ENCODE measurements at places on chromosomes 13 and 19. TPM values are rescaled to one million over a fixed set of nuclear protein-coding genes. Genes with fewer than 3 reads are reported as not detected.

The GPC5 gene
- 81.8 TPM for total RNA-seq

The POLR2I gene
- total RNA-seq = 116 TPM

DNA sequence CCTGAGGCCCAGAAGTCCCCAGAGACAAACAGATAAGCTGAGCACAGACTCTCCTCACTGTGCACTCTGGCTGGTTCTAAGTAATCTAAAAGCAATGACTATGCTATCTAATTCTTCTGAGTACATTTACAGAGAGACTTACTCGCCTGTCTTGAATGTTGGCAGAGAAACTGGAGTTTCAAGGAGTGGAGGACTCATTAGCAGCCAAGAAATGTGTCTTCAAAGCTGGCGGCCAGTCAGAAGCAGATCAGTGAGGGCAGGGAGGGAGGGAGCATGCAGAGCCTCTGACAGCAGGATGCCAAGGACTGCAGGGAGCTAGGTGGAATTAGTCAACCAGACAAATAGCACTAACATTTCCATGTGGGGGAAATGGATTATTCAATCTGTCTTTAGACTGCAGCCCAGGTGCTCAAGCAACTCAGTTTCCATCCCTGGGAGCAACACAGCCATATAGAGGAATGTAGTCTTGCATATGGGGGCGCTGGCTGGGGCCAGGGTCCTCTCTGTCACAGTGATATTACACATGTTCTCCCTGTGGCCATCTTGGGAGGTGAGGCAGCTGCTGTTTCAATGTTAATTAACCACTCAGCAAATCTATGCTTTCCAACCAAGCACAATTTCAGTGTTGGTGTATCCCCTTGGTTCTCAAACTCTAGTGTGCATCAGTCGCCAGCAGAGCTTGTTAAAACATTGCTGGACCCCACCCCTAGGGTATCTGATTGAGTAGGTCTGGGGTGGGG is 97.9 kb downstream of the CCNA1 start:
- DNase-seq = peak; percentile 16

GRCh38 chr19:19436137-19436691 is 30.7 kb downstream of the GATAD2A start:
- DNase-seq = no peak

DNA sequence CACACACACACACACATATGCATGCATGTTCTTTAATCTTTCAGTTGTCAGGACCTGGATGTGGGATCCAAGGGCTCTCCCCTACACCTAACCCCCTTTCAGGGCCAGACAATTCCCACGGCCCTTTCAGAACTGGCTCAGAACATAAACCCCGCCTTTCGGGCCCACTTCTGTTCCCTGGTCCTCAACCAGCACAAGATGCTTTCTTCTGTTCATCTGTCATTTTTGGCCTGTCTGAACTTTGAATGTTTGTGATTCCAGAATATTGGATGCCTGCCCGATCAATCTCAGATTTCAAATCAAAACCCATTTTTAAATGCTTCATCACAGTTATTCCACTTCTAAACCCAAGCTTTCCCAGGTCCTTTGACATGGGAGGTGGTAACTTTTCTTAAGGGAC is 167.3 kb downstream of the USP12 start:
- DNase-seq = no peak

The C5AR1 gene
- total RNA-seq = 3.9 TPM

GRCh38 chr13:33383724-33384577 is 98.4 kb upstream of the STARD13 start:
- no peak for DNase-seq

- DNase-seq = no peak
These were observed 601 bp downstream of the SLC46A3 start for GRCh38 chr13:28718196-28718542.

- DNase-seq = no peak
These were observed 27.4 kb downstream of the EFNA2 start for GRCh38 chr19:1312767-1313694.

- DNase-seq = no peak
These were observed 18.6 kb upstream of the TNFAIP8L1 start for GRCh38 chr19:4620675-4621074.

DNA sequence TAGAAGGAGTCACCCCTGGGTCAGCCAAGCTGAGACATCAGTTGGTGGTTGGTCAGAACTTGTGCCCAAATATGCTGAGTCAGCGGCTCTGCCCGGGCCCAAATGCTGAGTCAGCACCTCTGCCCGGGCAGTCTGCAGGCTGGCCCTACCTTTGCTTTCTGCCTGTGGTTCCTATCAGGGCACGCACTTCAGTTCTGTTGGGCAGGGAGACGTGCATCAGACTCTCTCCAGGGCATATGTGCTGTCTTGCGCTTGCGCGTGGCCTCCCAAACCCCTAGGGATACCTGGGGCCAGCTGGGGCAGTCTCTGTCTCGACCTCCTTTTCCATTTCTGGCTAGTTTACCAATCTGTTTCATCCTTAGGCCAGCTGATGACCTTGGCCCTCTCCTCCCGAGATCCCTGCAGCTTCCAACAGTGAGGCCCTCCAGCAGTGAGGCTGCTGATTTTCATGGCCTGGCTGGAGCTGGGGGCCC is 24.4 kb upstream of the LDLR start:
- peak; percentile 51 for DNase-seq

GRCh38 chr19:50461066-50461875 is 15.0 kb upstream of the EMC10 start:
- DNase-seq = peak; percentile 73

GRCh38 chr19:31387717-31388301 is 38.6 kb upstream of the TSHZ3 start:
- no peak for DNase-seq

The SIGLEC11 gene
- total RNA-seq = 8.5 TPM

The LAIR1 gene
- 7.1 TPM for total RNA-seq

DNA sequence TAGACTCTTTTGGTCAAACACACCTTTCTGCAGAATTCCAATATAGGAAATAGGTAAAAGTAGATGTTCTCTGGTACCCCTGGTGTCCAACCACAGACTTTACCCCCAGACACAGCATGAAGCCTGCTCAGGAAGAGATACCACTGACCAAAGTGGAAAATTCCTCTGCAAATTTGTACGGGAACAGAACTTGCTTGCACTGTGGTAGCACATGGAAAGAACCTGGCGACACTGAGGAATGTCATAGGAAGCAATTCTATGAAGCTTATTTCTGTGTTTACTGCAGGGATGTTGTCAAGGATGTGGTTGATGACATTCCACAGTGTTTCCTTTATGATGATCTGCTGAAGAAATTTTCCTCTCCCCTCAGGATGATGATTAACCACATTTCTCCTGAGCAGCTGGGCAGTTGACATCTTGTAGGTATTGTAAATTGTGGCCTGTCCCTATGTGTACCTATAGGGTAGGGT is 48.9 kb upstream of the TNFSF11 start:
- DNase-seq = no peak

GRCh38 chr19:51198641-51199040 is 26.2 kb upstream of the CD33 start:
- no peak for DNase-seq

DNA sequence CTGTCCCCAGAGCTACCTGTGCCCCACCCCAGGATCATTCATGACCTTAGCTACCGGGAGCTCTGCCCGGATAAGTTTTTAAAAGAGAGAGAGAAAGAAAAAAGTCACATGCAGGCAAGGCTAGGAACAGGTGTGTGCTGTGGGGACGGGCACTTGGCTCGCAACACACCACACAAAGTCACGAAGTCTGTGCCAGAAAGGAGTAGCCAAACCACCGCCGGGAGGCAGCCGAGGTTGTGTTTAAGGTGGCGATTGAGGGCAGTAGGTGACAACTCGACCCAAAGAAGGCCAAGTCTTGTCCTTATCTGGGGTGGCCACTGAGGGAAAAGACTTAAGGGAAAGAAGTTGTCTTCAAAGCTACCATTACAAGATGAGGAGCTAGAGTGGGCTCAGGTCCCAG is 4.6 kb upstream of the TSHZ3 start:
- DNase-seq = no peak

DNA sequence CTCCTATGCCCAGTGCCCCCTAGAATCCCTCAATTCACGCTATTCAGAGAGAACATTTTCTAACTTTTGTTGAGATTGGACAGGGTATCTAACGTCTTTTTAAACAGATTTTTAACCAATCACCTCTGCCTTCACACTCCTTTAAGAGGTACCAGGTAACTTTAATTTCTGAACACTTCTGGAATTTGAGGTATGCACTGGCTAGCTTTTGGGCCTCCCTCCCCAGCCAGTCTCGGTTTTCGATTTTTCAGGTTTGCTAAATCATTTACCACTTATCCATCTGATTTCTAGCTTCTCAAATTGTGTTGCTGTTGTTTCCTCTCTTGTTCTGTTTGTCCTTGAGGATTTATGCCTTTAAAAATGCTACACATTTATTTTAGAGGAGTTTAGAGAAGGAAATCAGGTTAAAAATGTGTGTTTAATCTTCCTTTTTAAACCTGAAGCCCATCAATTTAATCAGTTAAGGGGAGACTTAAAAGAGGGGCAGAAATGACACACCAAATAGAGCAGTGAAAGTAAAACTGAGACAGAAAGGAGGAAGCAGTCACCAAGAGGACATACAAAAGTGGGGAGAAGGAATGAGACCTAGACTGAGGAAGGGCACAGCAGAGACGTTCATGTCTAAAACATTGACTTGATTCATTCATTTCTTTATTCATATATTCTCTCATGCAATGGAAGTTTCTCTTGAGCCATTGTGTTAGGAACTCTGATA is 139.6 kb upstream of the HTR2A start:
- no peak for DNase-seq

The TYROBP gene
- 21.7 TPM for total RNA-seq

The PNMA8A gene
- 34.9 TPM for total RNA-seq

GRCh38 chr19:16349551-16350152 is 25.0 kb downstream of the KLF2 start:
- no peak for DNase-seq

DNA sequence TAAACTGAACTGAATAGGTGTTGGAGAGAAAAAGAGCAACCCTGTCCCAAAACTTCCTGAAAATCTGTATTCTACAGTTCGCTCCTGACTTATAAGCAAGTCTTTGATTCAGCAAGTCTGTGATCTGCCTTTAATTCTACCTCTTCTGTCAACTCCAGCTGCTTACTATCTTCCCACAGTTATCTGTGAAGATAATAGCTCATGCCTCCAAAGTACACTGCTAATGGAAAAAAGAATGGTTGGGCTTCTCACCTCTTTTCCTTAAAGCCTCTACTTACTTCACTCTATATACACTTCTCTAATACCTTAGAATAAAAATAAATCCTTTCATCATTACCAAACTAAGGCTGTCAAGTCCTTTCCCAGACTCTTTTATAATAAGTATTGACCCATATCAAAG is 391.5 kb upstream of the MIR17HG start:
- DNase-seq = no peak

Data from testis (tissue), 5 donors.